ENCODE measurements at places on chromosomes 4 and X.
A peak's percentile ranks its signal among the peaks of the same experiment; 100 is the strongest.

DNA sequence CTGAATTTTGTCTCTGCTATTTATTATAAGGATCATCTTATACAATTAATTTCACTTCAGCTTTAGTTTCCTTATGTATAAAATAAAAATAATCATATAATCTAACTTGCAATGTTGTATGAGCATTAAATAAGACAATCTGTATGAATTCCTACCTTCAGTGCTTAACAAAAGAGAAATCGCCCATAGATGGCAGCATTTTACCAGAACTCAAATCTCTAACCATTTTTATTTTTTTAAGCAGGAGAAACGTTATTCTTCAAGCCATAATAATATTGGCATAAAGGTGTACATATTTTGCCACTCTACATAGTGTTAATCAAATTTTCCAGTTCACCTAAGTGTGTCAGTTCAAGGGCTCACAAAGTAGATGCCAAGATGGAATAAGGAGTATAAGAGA lies 78.8 kb downstream of the TMEM47 start:
- no peak for DNase-seq

GRCh38 chr4:186765673-186766546 lies 42.3 kb upstream of the FAT1 start:
- no peak for DNase-seq

- DNase-seq = no peak
Measured at GRCh38 chrX:21840193-21840545, 752 bp downstream of the MBTPS2 start.

- no peak for DNase-seq
Measured at GRCh38 chr4:94634271-94634670, 123.5 kb upstream of the BMPR1B start.

GRCh38 chrX:122771933-122772332 lies 412.1 kb upstream of the GRIA3 start:
- no peak for DNase-seq

DNA sequence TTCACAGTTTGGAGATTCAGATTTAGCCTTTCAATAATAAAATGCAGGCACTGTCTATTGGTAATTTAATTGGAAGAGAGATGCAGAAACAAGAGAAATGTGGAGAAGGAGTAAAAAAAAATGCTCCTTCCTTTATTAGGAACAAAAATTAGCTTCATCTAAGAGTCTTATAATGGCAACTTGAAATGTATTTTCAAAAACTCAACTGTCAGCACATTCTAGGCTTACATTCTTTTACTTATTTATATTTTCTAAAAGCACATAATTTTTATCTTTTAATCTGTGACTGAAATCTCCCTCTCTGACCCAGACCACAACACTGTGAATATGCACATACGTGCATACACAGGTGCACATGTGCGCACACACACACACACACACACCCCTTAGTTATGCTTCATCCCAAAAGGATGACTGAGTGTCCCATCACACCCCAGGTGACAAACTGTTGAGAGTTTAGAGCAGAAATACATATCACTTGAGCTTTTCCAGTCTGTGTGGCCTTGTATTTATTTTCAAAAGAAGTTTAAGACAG lies 29.7 kb downstream of the NR3C2 start:
- DNase-seq = no peak

GRCh38 chrX:11758400-11759171 lies 549 bp downstream of the MSL3 start:
- DNase-seq = peak; percentile 88

DNA sequence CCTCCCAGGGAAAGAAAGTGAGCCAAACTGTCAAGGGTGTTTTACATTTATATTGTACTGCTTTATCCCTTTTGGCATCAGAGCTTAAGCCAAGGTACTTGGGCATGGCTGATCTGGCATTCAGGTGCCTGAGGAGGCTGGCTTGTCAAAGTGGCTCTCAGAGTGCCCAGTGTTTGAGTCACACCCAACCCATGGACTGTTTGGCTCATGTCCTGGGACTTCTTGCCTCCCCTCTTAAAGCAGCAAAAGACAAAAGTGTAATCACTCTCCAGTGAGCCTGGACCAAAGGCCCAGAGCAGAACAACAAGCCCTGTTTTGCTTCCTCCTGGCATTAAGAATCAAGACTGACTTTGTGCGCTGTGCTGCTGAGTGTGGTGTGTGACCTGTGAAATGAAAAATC lies 311.7 kb upstream of the TAPT1 start:
- no peak for DNase-seq

- DNase-seq = no peak
Measured at GRCh38 chr4:825063-825970, 612 bp downstream of the CPLX1 start.

GRCh38 chr4:2449051-2449450 lies 19.9 kb upstream of the RNF4 start:
- no peak for DNase-seq

- DNase-seq = no peak
Measured at GRCh38 chrX:134746410-134746785, 88.1 kb upstream of the PLAC1 start.

- no peak for DNase-seq
Measured at GRCh38 chr4:16674082-16674481, 224.4 kb downstream of the LDB2 start.

GRCh38 chr4:178811356-178811755 lies 1369.1 kb upstream of the AGA start:
- DNase-seq = no peak

GRCh38 chr4:114208574-114209151 lies 229.2 kb upstream of the ARSJ start:
- no peak for DNase-seq

- DNase-seq = no peak
Measured at GRCh38 chr4:20256381-20256881, 4.7 kb downstream of the SLIT2 start.

- no peak for DNase-seq
Measured at GRCh38 chr4:177128306-177128705, 181.4 kb upstream of the NEIL3 start.

DNA sequence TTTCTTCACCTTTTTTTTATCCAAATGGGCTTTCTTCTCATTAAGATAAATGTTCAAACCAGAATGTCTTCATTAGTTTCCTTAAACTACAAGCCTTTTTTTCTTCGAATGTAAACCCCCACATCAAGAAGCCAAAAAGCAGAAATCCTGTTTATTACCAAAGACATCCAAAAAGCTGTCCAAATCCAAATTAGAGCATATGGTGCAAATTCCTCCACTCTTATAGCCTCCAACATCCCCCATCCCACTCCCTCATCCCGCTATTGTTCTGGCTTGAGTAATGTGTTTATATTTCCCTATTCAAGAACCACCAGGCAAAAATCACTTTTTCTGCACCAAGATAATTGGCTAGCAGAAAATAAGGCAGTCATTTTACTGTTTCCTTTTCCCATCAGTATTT lies 315.1 kb upstream of the ADGRL3 start:
- DNase-seq = no peak

DNA sequence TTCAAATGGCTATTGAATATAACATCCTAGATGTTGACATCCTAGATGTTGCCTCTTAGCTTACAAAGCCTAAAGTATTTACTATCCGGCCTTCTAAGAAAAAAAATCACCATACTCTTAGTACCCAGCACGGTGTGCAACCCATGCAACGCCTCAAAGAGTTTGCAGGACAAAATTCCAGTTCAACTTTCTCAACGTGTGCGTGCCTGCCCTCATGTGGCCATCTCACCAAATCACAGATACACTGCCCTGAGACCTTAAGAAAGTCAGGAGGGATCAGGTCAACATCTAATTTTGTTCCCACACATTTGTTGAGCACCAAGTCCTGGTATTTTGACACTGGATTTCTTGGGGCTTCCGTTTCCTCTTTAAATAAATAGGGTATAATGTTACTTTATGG lies 68.3 kb downstream of the CRMP1 start:
- no peak for DNase-seq

DNA sequence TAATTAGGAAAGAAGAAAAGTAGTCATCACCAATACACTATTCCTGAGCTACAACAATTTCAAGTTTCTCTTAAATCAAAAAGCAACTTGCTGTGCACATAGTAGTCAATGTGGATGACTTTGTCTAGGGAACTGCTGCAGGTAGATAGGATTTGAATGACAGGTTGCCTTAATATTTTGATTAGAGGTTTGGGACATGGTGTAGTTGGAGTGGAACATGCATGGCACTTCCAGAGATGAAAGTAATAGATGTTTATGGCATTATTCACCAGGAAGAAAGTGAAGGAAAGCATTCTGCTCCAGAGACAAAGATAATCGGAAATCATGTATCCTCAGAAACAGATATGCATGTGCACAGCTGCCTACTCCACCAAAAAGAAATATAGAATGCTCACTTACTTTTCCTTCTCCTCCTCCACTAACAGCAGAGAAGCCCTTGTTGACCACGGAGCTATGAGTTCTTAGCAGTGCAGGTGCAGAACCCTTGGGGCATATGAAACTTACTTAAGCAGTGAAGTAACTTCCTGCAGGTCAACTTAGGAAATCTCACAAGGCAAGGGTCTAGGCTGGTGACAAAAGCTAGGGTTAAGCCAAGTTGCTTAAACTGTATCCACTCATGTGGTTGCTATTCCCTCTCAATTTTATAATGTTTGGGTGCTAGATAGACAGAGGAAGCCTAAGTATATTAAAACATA lies 390.8 kb downstream of the HNRNPD start:
- DNase-seq = no peak

- DNase-seq = no peak
Measured at GRCh38 chr4:156838761-156839160, 132.8 kb downstream of the PDGFC start.

- no peak for DNase-seq
Measured at GRCh38 chr4:80073473-80074008, 512 bp upstream of the ANTXR2 start.

- DNase-seq = no peak
Measured at GRCh38 chrX:102345916-102346315, 93.9 kb downstream of the NXF2B start.

- no peak for DNase-seq
Measured at GRCh38 chr4:168815379-168816345, 194.4 kb downstream of the CBR4 start.

DNA sequence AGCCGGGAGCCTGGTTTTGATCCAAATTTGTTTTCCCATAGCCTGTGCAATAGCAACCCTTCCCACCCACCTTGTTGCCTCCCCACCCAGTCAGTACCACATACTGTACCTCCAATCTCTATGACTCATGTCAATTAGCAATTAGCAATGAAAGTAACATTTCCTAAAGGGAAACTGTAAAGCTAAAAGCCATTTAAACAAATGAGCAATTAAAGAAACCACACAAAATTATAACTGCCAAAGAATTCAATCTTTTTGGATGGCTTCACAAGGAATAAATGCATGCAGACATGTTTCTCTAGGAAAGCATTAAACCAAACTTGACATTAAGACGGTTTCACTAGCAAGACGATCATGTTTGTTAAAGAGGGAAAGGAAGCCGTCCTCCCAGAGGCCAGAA lies 169.0 kb upstream of the MAP3K15 start:
- no peak for DNase-seq

DNA sequence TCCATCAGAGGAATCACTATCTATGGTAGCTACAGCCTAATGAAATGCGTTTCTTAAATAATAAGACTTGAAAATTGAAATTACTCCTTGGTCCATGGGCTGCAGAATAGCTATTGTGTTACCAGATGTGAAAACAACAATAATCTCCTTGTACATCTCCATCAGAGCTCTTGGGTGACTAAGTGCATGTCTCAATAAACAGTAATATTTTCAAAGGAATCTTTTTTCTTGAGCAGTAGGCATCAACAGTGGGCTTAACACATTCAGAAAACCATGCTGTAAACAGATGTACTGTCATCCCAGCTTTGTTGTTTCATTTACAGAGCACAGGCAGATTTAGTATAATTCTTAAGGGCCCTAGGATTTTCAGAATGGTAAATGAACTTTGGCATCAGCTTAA lies 67.3 kb downstream of the GLUD2 start:
- DNase-seq = no peak

DNA sequence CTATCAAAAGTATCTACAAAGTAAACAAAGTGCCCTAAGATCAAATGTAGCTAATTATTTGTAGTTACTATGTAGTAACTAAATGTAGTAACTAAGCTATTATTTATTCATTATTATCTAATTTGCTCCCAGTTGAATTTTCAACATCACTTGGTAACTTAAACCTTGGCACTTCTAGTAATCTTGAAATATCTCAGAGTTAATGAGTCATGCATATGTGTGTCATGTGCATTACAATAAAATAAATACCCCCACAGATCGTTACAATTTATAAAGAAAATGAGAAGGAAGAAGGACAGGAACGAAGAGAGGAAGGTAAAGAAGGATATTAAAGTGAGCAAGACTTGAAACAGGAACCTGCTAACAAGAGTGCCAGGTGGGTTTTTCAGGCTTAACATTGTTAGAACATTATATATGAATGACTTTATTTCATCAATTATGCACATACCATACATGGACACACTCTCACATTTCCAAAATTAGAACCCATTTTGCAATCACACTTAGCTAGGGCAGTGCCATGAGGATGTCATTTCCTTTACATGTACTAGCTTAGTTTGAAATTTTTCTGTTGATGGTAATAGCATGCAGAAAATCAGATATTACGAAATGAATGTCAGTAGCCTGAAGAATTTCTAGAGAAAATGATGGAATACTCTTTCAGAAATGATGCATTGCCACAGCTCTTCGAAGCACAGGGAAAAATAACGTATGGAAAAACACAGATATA lies 1670.4 kb upstream of the AGA start:
- DNase-seq = no peak

- DNase-seq = no peak
Measured at GRCh38 chrX:17602245-17602644, 135.0 kb upstream of the SCML1 start.

- peak; percentile 74 for DNase-seq
Measured at GRCh38 chr4:3044870-3045819, 29.2 kb downstream of the HTT-AS start.

DNA sequence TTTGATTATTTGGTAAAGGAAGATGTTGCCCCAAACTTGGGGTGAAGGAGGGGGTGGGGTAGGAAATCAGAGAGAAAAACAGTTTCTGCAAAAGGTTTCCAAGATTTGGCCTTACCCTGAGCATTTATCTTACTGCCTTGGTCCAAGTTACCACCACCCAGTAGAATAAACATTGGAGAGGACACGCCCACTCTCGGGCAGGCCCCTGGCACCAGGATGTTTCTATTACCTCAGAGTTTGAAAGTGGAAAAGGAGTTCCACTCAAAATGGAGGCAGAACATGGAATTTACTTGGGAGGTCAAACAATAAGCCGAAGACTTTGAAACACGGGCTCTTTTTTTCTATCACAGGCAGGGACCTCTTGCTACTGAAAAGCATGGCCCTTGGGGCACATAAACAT lies 113.7 kb downstream of the CHRNA9 start:
- DNase-seq = no peak

DNA sequence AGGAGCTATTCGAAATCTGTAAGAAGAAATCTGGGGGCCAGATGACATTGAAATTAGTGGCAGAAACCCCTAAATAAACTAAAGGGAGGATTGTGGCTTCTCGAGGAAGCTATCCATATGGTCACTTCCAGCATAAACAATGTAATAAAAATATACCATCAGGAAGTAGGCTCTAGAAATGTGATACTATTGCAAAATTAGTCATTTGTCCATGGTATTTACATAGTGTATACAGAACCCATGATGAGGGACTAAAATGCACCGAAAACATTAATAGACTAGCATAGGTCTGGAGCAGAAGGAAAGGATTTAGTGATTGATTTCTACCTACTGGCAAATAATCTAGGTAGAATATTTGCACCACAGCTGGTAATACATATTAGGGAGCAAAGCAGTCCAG lies 1344.0 kb downstream of the FSTL5 start:
- DNase-seq = no peak

All from coronary artery (tissue), 2 donors.